WTC11 (cell line): ENCODE measurements at places on chromosomes 6 and 20.

GRCh38 chr20:59515013-59515905, 89.1 kb upstream of the PHACTR3 start:
- no peaks in the 10 kb centered on the region for H3K36me3 ChIP-seq
- DNase-seq, result peak; percentile 91
- H3K4me3 ChIP-seq, result peak overlapping the region; percentile 63
- H3K27ac ChIP-seq, result no peak overlapping the region
- H3K4me1 ChIP-seq, result peaks cover 11% of the 10 kb centered on the region

GRCh38 chr6:692356-692851, 535 bp downstream of the EXOC2 start:
- 0 out of 2 replicates have a peak, but pooled peaks cover 5% of the 10 kb centered on the region for H3K36me3 ChIP-seq
- H3K27ac ChIP-seq, result peak overlapping the region; percentile 83
- H3K27me3 ChIP-seq, result no peaks in the 10 kb centered on the region
- DNase-seq, result peak; percentile 66
- peaks cover 23% of the 10 kb centered on the region for H3K4me1 ChIP-seq

- peaks cover 95% of the 10 kb centered on the region for H3K4me1 ChIP-seq
- H3K36me3 ChIP-seq, result no peaks in the 10 kb centered on the region
- no peak overlapping the region for H3K4me3 ChIP-seq
These were observed 85.3 kb downstream of the JARID2 start for GRCh38 chr6:15331143-15331542.

- peaks cover 46% of the 10 kb centered on the region for H3K27me3 ChIP-seq
- H3K4me1 ChIP-seq, result peaks cover 8% of the 10 kb centered on the region
- no peak overlapping the region for H3K27ac ChIP-seq
- H3K36me3 ChIP-seq, result no peaks in the 10 kb centered on the region
These were observed 504.6 kb upstream of the SYNCRIP start for GRCh38 chr6:86147311-86147710.
